ENCODE measurements at places on chromosomes 4 and X.

- DNase-seq, result no peak
These were observed 126.2 kb downstream of the SORBS2 start for GRCh38 chr4:185685804-185686203.

- no peak for DNase-seq
These were observed 66.0 kb downstream of the APBB2 start for GRCh38 chr4:41148292-41148691.

DNA sequence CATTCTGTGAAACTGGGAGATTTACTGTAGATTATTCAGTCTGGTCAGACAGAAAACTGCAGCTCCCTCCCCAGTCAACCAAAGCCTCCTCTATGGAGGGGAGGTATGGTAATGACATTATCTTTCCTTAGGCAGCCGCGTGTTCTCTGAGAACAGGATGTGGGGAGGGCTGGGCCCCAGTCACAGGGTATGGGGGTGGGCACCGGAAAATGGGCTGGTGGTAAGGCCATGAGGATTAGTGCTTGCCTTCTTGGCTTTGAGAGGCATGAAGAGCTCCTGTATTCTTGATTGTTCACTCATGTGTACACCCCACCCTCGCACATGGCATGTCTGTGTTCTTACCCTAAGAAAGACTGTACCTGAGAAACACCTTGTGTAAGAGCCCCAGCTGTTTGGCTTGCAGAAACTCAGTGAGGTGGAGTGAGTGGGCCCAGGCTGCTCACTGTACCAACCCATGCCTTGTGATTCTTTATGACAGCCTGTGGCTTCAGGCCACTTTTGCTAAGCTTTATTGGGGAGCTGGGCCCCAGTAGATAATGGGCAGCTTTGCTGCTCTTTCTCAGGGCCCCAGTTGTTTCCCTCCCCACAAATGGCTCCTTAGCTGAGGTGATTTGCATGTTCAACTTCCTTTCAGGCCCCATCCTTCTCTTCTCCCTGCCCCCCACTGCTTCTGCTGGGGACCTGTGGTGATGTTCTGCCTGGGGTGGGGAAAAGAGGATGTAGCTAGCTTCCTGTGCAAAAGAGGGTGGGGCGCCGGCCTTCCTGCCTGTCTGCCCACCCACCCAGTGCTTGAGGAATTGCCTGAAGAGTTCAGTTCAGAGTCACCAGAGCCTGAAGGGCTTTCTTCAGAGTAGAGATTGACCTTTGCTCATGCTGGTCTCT, 30.7 kb downstream of the MSN start:
- peak; percentile 42 for DNase-seq

DNA sequence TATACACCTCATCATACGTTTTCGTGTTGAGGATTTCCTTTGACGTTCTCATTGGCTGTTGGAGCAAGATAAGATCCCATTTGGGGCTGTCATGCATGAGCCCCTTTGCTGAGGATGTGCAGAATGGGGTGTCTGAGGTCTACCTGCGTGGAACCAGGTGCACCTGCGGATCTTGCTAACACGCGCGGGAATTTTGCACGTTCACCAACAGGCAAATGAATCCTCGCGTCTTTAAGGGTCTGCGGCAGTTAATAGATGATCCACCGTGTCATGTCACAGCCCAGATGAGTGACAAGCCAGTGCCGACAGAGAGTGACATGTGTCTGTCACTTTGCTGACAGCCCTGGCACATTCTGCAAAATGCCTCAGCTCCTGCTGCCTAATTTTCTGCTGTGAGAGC, 56.3 kb upstream of the SHOX start:
- no peak for DNase-seq

- no peak for DNase-seq
These were observed 48.5 kb upstream of the GRIA2 start for GRCh38 chr4:157172011-157172410.

DNA sequence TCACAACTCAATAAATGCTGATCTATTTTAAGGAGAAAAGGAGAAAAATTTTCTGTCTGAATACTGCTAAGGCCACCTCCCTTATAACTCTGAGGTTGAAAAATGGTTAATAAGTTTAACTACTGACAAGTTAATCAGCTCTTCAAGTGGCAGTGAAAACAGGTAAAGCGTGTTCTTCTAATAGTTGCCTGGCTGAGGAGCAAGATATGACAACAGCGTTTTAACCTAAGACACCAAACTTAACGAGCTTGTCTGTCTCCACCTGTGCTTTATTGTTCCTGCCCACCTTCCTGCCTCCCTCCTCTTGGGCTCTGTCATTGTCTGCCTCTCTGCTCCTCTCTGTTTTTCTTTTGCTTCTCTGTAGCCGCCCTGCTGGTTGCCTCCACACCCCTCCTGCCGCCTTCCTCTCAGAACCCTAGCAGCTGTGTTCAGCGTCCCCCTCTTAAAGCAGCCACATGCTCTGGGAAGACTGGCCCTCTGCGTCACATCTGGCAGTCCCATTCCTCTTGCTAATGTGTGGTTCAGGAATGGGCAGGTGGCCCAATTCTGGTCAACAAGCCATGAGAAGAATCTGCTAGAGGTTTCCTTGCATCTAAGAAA, 4.3 kb upstream of the TSPAN5 start:
- DNase-seq, result no peak

DNA sequence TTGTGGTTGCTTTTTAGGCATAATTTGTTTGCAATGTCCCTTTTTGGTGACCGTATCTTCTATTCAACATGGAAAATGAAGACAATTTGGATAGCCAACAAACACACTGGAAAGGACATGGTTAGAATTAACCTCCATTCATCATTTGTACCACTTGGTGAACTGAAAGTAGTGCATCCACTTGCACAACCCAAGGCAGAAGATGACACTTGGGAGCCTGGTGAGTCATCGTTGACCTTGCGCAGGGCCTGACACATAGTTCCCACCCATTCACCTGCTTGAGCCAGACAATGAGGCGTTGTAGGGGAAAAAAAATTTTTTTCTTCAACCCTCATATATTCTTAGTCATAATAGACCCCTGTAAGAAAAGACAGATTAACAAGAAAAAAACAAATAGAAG, 32.4 kb downstream of the EGF start:
- DNase-seq, result no peak

- DNase-seq, result no peak
These were observed 209.7 kb upstream of the PRPS2 start for GRCh38 chrX:12581546-12581945.

- DNase-seq, result no peak
These were observed 182.7 kb upstream of the FAT4 start for GRCh38 chr4:125131891-125132680.

DNA sequence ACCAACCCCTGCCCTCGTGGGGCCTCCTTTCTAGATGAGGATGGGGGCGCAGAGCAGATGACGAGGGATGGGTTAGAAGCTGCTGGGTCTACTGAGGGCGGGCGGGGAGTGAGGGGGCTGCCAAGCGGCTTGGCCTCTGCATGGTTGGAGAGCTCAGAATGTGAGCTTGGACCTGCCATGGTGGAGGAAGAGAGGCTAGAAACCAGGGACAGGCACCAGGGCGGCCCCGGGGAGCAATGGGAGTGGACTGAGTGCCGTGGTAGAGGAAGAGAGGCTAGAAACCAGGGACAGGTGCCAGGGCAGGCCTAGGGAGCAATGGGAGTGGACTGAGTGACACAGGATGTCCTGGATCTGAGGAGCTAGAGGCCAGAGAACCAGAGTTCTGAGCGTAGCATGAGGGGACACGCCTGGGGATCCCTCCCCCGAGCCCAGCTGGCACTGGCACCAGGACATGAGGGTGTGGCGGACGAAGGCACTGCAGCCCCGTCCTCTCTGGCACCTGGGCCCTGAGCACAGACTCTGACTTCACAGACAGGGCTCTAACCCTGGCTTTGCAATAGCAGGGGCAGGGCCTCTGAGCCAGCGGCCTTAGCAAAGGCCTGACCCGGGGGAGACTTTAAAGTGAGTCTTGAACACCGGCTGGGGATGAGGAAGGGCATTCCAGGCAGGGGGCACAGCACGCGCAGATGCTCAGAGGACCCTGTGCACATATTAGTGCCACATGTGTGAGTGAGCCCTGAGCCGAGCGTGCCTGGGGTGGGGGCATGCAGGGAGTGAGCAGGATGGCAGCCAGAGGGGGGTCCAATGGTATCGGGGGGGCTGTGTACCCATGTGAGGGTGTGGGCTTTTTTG, 214.0 kb upstream of the PSAPL1 start:
- DNase-seq, result no peak

GRCh38 chr4:139808381-139808807, 142.8 kb downstream of the MGST2 start:
- DNase-seq, result no peak

DNA sequence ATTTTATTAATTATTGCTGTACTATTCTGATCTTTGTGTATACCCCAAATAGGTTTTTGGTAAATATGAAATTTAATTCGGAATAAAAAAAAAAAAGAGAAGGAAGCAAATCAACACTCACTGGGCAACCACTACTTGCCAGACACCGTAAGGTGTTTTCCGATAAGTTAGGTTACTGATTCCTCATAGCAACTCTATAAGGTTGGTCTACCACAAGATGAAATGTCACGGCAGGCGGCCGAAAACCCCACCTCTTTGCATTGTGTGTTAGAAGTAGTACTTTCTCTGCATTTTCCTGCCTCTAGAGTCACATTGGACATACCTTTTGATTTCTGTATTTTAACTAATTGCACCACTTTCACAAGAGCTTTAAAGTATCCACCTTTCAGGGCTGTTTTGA, 44.5 kb upstream of the RASGEF1B start:
- no peak for DNase-seq

GRCh38 chr4:185726931-185727330, 85.1 kb downstream of the SORBS2 start:
- no peak for DNase-seq

DNA sequence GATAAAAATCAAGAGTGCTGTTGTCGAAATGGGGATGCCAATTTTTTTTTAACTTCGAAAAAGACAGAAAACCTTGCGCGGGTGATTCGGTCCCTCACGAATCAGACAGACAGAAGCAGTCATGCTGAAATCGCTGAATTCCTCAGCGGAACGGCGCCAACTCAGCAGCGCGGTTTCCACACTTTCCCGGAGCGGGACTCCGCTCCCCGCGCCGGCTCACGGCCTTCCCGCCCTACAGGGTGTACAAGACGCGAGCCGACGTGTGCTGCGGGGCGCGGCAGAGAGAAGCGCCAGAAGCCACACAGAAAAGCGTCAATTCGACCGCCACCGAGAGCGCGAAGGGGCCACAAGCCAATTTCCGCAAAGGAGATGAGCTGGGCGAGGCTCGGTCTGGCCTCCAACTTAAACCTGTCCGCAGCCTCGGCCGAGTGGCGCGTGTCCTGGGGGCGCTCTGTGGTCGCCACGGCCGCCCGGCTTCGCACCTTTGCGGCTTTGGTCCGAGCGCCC, 1.3 kb downstream of the NEXMIF start:
- DNase-seq, result no peak

- no peak for DNase-seq
These were observed 10.6 kb downstream of the ABCG2 start for GRCh38 chr4:88147799-88148217.

DNA sequence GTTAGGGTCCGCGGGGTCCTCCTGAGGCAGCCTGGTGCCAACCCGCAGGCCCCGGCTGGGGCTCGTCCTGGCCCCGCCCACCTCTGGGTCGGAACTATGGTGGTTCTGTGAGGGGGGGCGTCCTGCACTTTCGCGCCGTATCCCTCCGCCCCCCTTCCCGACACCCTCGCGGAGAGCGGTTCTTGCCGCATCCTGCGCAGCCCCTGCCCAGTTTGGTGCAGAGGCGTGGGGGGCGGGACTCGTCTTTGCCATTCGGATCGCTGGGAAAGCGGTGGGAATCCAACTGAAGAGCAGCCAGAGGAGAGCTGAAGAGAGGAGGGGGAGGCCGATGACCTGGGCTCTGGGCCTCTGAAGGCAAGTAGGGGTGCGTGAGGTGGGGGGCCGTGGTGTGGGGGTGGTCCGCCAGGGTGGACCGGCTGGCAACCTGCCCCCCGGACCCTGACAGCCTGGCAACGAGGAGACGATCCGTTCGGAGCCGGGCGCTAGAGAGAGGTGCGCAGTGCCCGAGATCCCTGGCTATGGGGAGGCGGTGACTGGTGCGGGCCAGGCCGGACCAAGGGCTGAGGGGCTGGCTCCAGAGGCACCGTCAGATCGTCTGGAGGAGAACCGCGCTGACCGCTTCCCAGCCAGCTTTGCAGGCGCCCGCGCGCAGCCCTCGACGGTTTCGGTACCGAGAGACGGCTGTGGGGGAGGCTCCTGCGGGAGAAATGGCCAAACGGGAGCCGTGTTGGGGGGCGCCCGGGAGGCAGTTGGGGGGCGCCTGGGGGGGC, at the start of gene GPRASP1:
Gene GPRASP1, plus strand, starts transcription at position 242 of the 770 bp plus-strand sequence. CDS start 2,431 bp downstream, outside the sequence.
- DNase-seq, result no peak

- DNase-seq, result no peak
These were observed 18.7 kb upstream of the ZNF157 start for GRCh38 chrX:47351706-47352105.

DNA sequence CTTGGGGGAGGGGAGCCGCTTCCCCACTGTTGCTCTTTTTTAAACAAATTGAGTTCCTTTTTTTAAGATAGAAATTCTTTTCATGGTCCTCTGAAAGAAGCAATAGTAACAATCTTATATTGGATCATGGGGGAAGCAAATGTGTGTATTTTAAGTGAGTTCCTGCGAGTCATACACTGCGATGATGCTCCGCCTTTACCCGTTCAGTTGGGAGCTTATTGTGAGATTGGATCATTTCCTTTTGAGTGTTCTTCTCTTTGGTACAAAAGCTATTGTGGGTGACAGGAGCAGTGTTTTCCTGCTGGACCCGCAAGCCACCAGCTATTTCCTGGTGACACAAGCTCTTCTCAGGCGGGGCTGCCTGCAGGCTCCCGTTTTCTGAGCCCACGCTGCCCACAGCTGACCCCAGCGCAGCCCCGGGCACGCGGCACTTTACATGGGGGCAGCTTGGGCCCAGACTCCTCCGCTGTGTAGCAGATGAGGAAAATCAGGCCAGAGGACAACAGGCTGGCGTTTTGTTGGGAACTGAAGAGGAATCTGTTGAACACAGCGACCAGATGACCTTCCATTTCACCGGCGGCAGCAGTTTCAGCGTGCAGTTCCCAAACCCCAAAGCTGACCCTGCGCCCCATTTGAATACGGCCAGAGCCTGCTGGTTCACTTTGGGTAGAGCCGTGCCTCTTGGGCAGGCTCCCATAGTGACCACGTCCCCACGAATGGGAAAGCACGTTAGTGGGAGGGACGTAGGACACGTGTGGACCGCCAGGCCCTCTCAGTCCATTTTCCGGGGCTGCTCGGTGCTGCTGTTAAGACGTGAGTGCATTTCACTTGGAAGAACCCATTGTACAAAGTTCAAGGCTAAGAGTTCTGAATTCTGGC, 12.2 kb downstream of the TADA2B start:
- DNase-seq, result no peak

- DNase-seq, result no peak
These were observed 991.3 kb downstream of the FSTL5 start for GRCh38 chr4:161172396-161173026.

- DNase-seq, result peak; percentile 53
These were observed 106.0 kb upstream of the PLAC1 start for GRCh38 chrX:134764202-134764785.

Data from germinal center (tissue), 1 donor.